ENCODE measurements at places on chromosomes 12 and 14.

DNA sequence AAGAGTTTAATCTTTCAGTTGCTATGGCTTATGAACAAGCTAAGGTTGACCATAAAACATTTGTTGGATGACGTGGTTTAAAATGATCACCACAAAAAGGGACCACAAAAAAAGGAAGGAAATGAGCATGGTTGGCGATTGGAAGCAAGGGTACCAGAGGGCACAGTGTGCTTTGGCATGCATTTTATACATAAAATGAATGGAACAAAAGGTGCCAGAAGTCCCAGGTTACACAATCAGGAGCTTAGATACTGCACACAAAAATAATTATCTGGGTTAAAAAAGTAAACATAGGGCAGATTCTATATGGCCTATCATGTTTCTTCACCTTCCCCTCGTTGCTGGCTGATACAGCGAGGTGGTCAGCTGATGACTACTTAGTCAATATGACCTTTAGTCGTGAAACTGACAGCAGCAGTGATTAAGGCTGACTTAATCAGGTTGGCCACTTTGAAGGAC lies 50.7 kb downstream of the ZC3H14 start:
- DNase-seq, result peak; percentile 53

GRCh38 chr14:67749341-67750084 lies 47.8 kb downstream of the RDH12 start:
- no peak for DNase-seq

GRCh38 chr14:89621791-89622638 lies 205.0 kb upstream of the FOXN3 start:
- DNase-seq, result no peak

DNA sequence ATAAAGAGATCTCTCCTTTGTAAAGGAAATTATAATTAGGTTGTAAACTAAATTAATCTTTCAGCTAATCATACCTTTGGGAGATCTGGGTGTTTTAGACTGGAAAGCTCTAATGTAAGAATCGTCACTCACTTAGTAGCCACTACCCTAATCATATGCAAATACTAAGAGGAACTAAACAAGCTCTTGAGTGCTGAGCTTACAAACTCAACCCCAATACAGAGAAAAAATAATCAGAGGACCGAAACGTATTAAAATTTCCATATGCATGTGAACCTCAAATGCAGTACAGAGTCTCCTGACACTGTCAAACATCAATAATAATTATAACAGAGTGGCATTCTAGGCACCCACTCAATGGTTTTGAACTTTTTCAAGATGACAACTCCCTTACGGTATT lies 235.3 kb upstream of the FOXN3 start:
- no peak for DNase-seq

DNA sequence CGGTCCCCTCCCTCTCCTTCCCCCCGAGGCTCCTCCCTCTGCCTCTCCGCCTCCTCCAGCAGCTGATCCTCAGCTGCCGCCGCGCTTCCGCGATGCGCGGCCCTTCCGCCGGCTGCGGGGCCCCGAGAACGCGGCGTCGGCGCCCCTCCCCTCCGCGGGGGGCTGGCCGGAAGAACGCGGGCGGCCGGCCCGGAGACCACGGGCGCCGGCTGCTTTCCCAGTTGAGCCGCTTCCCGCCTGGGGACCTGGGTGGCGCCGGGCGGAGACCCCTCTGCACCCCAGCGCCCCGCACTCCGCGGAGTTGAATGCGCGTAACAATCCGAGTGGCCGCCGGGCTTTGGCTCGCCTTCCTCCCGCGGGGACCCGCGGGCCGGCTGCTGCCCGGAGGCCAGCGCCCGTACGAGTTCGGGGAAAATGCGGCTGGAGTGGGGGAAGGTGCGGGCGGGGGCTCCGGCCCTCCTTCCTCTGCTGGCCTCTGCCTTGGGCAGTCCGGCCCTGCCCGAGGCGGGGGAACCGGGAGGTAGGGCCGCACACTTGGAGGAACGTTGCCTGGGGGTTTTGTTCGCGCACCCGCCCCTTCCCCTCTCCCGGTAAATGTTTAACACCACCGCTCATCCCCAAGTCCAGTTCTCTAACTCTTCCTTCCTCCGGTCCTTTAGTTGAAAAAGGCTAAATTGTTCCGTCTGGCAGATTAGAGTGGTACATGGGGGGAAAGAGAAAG lies 393 bp upstream of the DCAF5 start:
- no peak for DNase-seq

DNA sequence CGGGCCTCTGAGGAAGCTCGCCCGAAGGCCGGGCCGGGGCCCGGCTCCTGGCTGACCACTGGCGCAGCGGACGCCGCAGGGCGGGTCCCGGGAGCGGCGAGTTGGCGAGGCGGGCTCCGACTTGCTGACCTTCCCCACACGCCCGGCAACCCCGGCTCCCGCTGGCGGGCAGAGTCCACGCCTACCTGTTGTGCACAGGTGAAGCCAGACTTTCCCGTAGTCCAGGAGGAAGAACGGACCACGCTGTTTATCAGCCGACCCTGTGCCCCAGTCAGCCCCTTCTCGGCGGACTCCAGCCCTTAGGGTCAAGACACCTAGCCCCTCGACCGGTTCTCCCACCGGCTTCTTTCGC lies 407 bp downstream of the HEATR5A start:
- no peak for DNase-seq

GRCh38 chr14:35234012-35234805 lies 58.0 kb upstream of the PSMA6 start:
- no peak for DNase-seq

GRCh38 chr12:65952737-65953209 lies 128.5 kb downstream of the HMGA2 start:
- no peak for DNase-seq

GRCh38 chr12:64186789-64187188 lies 35.3 kb downstream of the KICS2 start:
- DNase-seq, result no peak

- DNase-seq, result no peak
Observed at GRCh38 chr14:32171469-32171868, 30.4 kb upstream of the RNU6-7 start.

DNA sequence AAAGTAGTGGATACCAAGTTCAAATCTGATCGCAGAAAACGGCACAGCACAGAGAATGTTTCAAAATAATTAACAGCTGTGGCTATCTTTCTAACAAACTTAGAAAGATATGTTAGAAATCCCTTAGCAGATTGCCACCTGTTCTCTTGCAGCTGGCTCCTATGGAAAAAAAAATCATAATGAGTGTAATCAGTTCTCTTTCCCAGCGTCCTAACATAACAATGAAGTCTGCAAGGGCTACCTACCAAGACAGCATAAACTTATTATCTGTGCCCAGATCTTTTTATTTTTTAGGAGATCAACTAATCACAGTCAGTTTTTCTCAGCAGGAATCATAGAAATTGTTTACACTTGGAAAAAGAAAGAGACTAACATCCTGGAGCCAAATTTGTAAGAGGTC lies 358.6 kb upstream of the FOXG1 start:
- DNase-seq, result no peak

GRCh38 chr14:32090686-32091085 lies 13.6 kb downstream of the ARHGAP5 start:
- no peak for DNase-seq

GRCh38 chr12:111426344-111427185 lies 20.8 kb downstream of the SH2B3 start:
- DNase-seq, result no peak

- no peak for DNase-seq
Observed at GRCh38 chr12:39393179-39393578, 49.7 kb downstream of the KIF21A start.

- no peak for DNase-seq
Observed at GRCh38 chr14:105064001-105064400, 1.2 kb downstream of the GPR132 start.

GRCh38 chr12:12622418-12622817 lies 10.7 kb downstream of the CREBL2 start:
- DNase-seq, result no peak

- no peak for DNase-seq
Observed at GRCh38 chr14:60594062-60594461, 55.2 kb downstream of the SIX1 start.

- no peak for DNase-seq
Observed at GRCh38 chr12:107027636-107028053, 40.7 kb upstream of the MTERF2 start.

GRCh38 chr14:98218218-98218617 lies 1053.8 kb downstream of the BCL11B start:
- no peak for DNase-seq

DNA sequence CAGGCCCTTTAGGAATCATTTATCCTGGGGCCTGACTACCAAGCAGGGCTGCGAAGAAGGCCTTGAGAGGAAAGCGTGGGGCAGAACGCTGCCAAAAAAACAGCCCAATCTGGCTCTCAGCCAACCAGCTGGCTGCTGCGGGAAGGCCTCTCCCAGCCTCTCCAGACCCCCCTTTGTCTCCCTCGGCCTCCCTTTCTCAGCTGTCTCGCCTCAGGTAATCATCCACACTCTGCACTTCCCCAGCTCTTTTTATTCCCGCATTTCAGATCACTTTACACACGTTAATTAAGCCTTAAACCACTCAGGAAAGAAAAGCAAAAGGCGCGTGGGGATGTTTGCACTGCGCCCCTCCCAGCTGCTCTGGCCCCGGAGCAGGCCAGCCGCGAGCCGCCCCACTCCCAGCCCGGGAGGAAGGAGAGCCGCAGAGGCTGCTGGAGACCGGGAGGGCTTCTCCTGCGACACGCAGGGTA lies 208.2 kb upstream of the FOXN3 start:
- no peak for DNase-seq

GRCh38 chr14:51957950-51958349 lies 31.4 kb upstream of the RTRAF start:
- no peak for DNase-seq

- DNase-seq, result peak; percentile 37
Observed at GRCh38 chr12:110742096-110742717, 484 bp downstream of the PPP1CC start.

GRCh38 chr14:68966872-68967301 lies 12.2 kb downstream of the ACTN1 start:
- peak; percentile 28 for DNase-seq

GRCh38 chr14:78123650-78124253 lies 46.4 kb upstream of the NRXN3 start:
- no peak for DNase-seq

DNA sequence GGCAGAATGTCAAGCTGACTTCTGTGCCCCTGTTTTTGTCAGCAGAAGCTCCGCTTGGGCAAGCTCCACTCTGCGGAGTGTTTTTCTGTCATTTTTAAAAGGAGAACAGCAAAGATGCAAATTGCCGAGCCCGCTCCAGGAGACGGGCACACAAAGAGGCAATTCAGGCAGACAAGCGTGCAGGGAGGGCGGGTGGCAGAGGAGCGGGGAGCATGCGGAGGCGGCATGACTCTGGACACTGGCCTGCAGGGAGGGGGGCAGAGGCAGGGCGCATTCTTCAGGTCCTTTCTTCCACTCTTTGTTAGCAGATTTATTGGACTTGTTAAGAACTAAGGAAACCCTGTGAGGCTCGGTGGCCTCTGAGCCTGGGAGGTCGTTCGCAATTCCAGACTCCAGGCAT lies 187.3 kb upstream of the RMST start:
- DNase-seq, result no peak

- no peak for DNase-seq
Observed at GRCh38 chr14:97791906-97792305, 994.7 kb downstream of the VRK1 start.

- no peak for DNase-seq
Observed at GRCh38 chr12:118259079-118259478, 113.6 kb downstream of the TAOK3 start.

- no peak for DNase-seq
Observed at GRCh38 chr12:88750867-88751543, 170.7 kb upstream of the KITLG start.

DNA sequence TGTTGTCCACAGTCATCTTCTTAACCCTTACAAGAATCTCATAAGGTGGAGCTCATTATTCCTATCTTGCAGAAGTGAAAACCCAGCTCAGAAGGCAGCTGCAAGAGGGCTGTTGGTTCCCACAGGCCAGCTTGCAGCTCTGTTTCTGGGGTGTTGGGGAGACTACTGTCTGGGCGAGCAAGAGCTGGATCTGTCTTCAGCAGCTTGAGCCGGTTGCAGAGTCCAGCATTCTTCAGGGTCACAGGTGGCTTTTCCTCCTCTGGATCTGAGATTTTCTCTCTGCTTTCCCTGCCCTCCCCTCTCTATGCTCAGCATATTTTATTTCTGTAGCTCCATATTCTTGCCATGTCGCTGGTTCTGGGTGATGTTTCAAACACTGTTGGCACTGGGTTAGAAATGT lies 87.4 kb downstream of the PAPOLA start:
- DNase-seq, result no peak

DNA sequence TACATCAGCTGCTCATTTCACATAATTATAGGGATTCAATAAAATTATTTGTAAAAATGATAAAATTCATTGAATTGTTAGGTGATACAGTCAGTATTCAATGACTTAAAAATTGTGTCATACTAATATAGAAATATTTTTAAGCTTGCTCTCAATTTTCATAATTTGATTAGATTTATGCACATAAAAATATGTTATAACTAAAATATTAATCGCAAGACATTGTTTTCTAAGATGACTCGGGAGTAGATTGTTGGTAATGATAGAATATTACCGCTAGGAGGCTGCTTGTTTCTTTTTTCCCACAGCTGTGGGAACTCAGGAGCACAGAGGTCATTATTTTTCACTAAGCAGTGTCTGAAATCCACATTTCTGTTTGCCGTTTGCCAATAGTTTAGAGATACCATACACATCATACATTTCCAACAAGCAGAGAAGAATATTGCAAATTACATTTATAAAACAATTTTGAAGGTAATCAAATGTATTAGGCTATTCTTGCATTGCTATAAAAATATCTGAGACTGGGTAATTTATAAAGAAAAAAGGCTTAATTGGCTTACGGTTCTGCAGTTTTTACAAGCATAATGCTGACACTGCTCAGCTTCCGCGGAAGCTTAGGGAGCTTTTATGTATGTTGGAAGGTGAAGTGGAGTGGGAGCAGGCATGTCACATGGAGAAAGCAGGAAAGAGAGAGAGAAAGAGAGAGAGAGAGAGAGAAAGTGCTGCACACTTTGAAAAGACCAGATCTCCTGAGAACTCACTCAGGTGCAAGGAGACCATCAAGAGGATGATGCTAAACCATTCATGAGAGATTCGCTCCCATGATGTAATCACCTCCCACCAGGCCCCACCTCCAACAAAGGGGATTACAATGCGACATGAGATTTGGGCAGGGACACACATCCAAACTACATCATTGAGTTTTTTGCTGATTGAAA lies 9.2 kb downstream of the CD69 start:
- peak; percentile 69 for DNase-seq

- DNase-seq, result no peak
Observed at GRCh38 chr12:128267131-128267622, at the start of gene TMEM132C. Gene TMEM132C (plus strand): TSS chr12:128267170. CDS start chr12:128267403, 233 bp downstream.

GRCh38 chr12:24083838-24084237 lies 134.4 kb upstream of the SOX5 start:
- DNase-seq, result peak; percentile 16

- no peak for DNase-seq
Observed at GRCh38 chr12:132204063-132204792, 60.0 kb downstream of the NOC4L start.

Measured in hematopoietic multipotent progenitor cell treated with erythropoietin and hydrocortisone succinate and interleukin-3 and kit ligand, for 6 days (in vitro differentiated cells).